ENCODE measurements at places on chromosomes 5 and 9. TPM values are rescaled to one million over a fixed set of nuclear protein-coding genes. Genes with fewer than 3 reads are reported as not detected.

GRCh38 chr9:132663851-132664250 is 5.9 kb downstream of the DDX31 start:
- DNase-seq: no peak

Gene RCL1
- 17.8 TPM for total RNA-seq

- DNase-seq: no peak
Measured at GRCh38 chr5:73174100-73174815, 1.3 kb downstream of the TMEM174 start.

- DNase-seq: no peak
Measured at GRCh38 chr9:75531588-75531987, 358.9 kb upstream of the PCSK5 start.

DNA sequence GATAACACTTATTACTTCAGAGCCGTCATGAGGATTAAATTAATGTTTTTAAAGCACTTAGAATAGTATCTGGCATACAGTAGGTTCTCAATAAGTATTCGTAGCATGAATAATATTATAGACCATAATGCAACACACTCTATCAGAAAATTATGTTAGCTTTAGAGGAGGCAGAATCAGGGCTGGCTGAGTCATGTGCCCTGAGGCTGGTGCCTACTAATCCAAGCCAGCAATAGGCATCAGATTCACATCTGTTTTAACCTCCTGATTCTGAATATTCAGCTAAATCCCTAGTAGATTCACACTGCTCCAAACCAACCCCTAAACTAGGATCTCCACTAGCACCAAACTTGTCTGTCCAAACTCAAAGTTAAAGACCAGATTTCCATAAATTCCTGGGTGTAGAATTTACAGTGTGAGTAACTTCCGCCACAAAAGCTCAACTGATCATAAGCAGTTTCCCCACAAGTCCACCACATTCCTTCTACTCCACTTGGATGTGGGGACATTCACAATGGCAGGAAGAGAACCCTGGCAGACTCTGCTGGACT is 170.0 kb upstream of the DAPK1 start:
- DNase-seq: no peak

DNA sequence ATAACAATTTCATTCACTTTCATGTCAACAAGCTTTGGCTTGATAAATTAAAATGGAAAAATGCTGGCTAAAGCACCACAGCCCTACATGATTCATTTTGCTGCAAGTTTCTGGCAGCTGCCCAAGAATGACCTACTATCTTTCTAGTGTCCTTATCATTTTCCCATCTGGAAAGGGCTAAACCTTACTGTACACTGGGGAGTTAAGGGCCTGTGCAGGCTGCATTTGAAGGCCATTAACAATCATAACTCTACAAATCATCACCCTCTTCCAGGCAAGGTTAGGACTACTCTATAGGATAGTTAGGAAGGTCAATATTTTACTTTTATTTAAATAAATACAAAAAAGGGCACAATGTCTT is 579.7 kb upstream of the ZNF608 start:
- DNase-seq: no peak

- DNase-seq: no peak
Measured at GRCh38 chr5:38675443-38675842, 119.0 kb upstream of the LIFR start.

Gene ATP6V1G1
- 80.3 TPM for total RNA-seq

- no peak for DNase-seq
Measured at GRCh38 chr5:88925692-88926490, 42.9 kb upstream of the MEF2C start.

Gene MEIKIN
- total RNA-seq: 1.7 TPM

GRCh38 chr9:106305428-106306133 is 557.4 kb upstream of the ZNF462 start:
- DNase-seq: no peak
